Ovary (tissue), 10 donors: ENCODE measurements at places on chromosomes 16 and 17.
A peak's percentile ranks its signal among the peaks of the same experiment; 100 is the strongest.

- no peaks in the 10 kb centered on the region for H3K27me3 ChIP-seq
- H3K27ac ChIP-seq: no peak overlapping the region
- no peak for DNase-seq
These were observed 62.1 kb downstream of the LMF1 start for GRCh38 chr16:908526-909155.

DNA sequence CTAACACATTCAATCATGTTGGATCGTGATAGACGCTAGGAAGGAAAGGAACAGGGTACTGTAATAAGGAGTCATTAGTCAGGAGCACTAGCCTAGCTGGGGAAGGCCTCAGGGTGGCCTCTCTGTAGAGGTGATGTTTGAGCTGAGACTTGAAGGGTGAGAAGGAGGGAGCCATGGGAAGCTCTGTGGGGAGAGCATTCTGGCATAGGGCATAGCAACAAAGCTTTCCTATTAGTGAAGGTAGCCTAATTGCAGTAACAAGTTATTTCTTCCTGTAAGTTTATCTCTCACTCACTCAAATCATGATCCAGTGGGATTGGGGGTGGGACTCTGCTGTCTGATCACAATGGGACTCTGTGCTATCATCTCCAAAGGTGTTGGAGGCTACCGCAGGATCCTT is 16.1 kb downstream of the PLCG2 start:
- H3K36me3 ChIP-seq: no peaks in the 10 kb centered on the region
- H3K4me3 ChIP-seq: no peak overlapping the region
- H3K27me3 ChIP-seq: no peaks in the 10 kb centered on the region
- no peaks in the 10 kb centered on the region for H3K4me1 ChIP-seq

- H3K27me3 ChIP-seq: no peaks in the 10 kb centered on the region
- DNase-seq: peak; percentile 58
- H3K4me3 ChIP-seq: peak overlapping the region; percentile 84
- H3K36me3 ChIP-seq: no peaks in the 10 kb centered on the region
These were observed 1.7 kb downstream of the EMP2 start for GRCh38 chr16:10578474-10579316.

GRCh38 chr16:55480228-55480655 is 1.2 kb downstream of the MMP2 start:
- peak; percentile 97 for DNase-seq
- H3K27ac ChIP-seq: peak overlapping the region; percentile 83
- H3K36me3 ChIP-seq: no peaks in the 10 kb centered on the region
- peaks cover 4% of the 10 kb centered on the region for H3K4me1 ChIP-seq
- peak overlapping the region; percentile 65 for H3K4me3 ChIP-seq

DNA sequence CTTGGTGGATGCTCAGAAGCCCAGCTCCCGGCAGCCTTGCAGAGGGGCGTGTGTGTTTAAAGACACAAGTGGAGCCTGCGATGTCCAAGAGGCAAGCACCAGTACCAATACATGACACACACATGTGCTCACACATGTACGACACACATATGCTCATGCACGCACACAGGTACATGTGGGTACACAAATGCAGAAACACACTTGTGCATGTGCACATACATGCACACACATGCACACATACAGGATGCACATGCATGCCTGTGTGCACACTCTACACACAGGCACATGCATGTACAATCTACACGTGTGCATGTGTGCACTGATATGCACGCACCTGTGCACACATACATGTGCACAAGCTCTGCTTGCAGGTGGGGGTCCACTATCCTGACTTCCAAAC is 10.8 kb downstream of the RBFOX3 start:
- DNase-seq: no peak
- no peaks in the 10 kb centered on the region for H3K27me3 ChIP-seq
- no peaks in the 10 kb centered on the region for H3K36me3 ChIP-seq

DNA sequence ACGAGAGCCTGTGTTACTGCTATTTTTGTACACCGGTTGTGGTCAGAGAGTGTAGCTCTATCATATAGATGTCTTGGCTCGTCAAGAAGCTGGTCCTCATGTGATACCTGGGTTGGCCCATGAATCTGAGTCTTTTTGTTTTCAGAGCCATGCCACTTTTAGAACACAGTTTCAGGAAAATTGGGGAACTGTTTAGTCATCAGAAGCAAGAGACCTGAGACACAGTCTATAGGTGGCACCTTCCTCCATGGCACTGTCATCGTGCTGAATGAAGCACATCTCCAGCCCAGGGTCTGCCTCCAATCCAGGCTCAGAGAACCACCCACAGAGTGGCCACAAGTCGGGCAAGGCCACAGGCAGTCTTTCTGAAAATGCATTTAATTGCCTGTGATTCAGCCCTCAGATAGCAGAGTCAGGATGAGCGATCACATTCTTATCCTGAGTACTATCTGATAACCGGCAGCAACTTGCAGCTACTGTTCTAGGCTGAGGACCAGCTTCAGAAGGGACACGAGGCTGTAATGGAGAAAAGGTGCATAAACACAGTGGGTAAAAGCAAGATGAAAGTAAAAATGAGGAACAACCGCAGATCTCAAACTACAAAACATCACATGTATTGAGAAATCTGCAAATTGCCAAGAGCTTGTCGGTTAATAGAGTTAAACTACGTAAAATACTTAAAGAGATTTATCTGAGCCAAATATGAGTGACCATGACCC is 14.2 kb upstream of the HAPSTR1 start:
- DNase-seq: no peak
- H3K4me1 ChIP-seq: peaks cover 2% of the 10 kb centered on the region
- H3K27me3 ChIP-seq: no peaks in the 10 kb centered on the region
- H3K36me3 ChIP-seq: no peaks in the 10 kb centered on the region
- no peak overlapping the region for H3K4me3 ChIP-seq
- H3K27ac ChIP-seq: no peak overlapping the region

GRCh38 chr17:34782271-34782670 is 179.0 kb downstream of the CCT6B start:
- no peak overlapping the region for H3K4me3 ChIP-seq
- no peaks in the 10 kb centered on the region for H3K36me3 ChIP-seq
- H3K27ac ChIP-seq: no peak overlapping the region

DNA sequence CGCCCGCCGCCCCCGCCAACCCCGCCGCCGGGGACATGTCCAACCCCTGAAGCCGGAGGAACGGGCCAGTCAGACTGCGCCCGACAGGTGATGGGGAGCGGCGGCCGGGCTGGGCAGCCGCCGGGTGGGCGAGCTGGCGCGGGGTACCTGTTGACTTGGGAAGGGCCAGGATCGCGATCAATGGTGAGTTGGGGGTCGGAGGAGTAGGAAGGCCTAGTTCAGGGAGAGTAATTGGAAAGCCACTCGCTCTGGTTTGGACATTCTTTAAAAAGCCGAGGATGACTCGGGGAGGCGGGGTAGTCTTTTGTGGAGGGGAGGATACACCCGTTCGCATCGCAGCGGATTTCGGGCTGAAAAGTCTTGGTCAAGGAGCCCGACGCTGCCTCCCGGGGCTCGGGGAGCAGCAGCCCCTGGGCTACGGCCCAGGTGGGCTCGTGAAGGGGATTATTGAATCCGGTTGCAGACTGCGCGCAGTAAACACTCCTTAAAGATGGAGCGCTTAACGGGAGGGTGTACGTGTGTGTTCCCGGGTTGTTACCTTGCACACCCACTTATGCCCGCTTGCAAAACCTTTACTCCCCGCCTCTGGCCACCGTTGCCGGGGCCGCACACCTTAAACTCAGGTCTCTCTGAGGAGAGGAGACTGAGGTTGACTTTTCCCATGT is 123.8 kb downstream of the GOSR1 start:
- H3K36me3 ChIP-seq: no peaks in the 10 kb centered on the region
- peak; percentile 11 for DNase-seq
- peak overlapping the region; percentile 96 for H3K27ac ChIP-seq
- no peaks in the 10 kb centered on the region for H3K27me3 ChIP-seq
- no peaks in the 10 kb centered on the region for H3K4me1 ChIP-seq
